ENCODE measurements at places on chromosomes 16 and 17.

DNA sequence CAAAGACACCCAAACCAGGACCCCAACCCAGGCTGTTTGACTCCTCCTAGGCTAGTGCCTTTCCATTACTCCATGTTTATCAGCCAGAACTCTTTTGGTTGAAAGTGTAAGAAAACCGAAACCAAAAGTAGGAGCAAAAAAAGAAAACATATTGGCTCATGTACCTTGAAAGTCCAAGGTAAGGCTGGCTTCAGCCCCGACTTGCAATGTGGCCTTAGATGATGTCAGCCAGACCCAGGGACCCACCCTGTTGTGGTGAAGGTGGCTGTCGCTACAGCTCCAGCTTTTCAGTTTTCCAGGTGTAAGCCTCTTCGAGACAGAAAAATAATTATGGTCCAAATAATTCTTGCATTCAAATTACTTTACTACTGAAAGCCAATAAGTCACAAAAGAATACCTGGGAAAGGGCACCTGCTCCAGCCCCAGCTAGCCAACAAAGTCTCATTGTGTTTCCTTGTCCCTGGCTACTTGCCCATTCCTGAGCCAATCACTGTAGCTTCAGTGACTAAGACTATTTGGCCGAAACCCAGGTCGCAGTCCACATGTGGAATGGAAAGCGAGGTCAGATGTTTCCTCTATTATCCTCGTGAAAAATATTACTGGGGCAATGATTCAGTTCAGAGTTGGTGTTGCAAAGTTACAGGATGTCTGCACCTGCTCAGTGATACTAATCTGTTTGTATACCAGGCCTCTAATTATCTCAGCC is 20.7 kb downstream of the DNAH9 start:
- no peak for DNase-seq

DNA sequence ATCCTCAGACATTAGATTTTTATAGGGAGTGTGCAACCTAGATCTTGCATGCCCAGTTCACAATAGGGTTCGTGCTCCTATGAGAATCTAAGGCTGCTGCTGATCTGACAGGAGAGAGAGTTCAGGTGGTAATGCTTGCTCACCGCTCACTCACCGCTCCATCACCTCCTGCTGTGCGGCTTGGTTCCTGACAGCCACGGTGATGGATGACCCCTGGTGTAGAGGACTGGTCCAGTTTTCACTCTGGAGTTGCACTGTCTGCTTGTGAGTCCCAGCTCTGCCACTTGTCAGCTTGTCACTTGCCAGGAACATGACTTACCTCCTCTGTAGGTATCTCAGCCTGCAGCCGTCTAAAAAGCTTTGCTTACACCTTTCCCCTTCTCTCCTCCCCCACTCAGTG is 214.6 kb downstream of the SNX29 start:
- DNase-seq = no peak

GRCh38 chr17:17125136-17126084 is 80.7 kb downstream of the PLD6 start:
- DNase-seq = peak; percentile 41

- DNase-seq = no peak
Observed at GRCh38 chr17:49691086-49691676, 13.3 kb upstream of the SPOP start.

- DNase-seq = no peak
Observed at GRCh38 chr16:25097276-25097975, 14.1 kb upstream of the LCMT1 start.

GRCh38 chr17:12485361-12485906 is 180.3 kb upstream of the MYOCD start:
- no peak for DNase-seq

DNA sequence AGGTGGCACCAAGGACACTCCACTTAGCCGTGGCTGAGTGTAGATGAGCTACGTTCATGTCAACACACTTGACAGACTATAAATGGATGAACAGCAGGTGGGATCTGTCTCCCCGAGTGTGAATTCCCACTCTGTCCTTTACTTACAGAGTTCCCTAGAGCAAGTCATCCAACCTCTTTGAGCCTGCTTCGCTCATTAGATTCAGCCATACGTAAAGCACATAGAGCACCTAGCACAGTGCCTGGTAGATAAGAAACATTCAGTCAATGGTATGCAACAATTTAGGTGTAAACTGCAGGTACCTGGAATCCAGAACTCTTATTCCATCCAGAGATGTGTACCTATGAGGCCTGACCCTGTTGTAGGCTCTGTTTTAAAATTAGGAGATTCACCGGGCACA is 227.8 kb upstream of the C16orf82 start:
- no peak for DNase-seq

GRCh38 chr16:57815987-57816745 is 13.9 kb upstream of the KIFC3 start:
- DNase-seq = peak; percentile 36

GRCh38 chr16:79282806-79283205 is 317.7 kb downstream of the MAF start:
- no peak for DNase-seq

GRCh38 chr17:49576088-49576916 is 631 bp downstream of the NXPH3 start:
- no peak for DNase-seq

GRCh38 chr17:82402865-82403264 is 15.3 kb upstream of the HEXD start:
- DNase-seq = no peak

- DNase-seq = no peak
Observed at GRCh38 chr16:50529334-50529733, 18.9 kb upstream of the NKD1 start.

All from CD4-positive, alpha-beta T cell treated with Interleukin-1 beta for 1 hour (primary cell).